Iris pigment epithelial cell (primary cell): ENCODE measurements at places on chromosomes 4 and X.

DNA sequence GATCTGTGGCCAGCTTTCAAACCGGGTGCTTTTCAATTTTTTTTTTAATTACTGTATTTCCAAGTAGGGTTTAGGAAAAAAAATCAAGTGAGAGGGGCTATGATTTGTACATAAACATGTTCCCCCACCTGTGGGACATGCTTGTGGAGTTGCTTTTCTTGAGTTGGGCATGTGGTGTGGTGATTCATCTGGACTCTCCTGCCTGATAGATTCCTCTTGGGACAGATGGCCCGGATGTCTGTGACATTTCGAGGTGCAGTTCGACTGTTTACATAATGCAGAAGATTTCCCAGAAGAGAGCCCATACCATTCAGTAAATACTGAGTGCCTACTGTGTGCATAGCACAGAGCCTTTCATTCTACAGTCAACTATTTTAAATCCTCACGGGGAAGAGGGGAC, 49.9 kb downstream of the DOCK11 start:
- peak; percentile 42 for DNase-seq

GRCh38 chr4:47484168-47484567, 907 bp upstream of the ATP10D start:
- no peak for DNase-seq

- peak; percentile 78 for DNase-seq
Measured at GRCh38 chrX:119729408-119730201, 28.8 kb upstream of the SOWAHD start.

DNA sequence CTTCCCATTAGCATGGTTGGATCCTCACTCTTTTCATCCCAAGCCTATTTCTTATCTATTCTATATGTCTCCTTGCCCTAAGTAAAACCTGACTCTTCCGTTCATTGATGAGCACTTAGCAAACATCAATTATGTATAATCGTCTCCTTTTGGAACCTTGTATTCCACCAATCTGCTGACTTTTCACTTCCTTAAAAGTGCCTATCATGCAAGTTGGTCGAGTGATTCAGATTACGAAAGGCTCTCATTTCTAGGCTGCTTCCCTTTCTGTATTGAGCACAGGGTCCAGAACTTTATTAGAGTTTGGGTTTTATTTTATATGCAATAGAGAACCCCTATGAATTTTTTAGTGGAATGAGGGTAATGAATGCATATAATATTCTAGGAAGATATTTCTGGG, 27.1 kb upstream of the ALB start:
- DNase-seq, result no peak

GRCh38 chr4:118742050-118742449, 56.9 kb downstream of the METTL14 start:
- DNase-seq, result peak; percentile 56

DNA sequence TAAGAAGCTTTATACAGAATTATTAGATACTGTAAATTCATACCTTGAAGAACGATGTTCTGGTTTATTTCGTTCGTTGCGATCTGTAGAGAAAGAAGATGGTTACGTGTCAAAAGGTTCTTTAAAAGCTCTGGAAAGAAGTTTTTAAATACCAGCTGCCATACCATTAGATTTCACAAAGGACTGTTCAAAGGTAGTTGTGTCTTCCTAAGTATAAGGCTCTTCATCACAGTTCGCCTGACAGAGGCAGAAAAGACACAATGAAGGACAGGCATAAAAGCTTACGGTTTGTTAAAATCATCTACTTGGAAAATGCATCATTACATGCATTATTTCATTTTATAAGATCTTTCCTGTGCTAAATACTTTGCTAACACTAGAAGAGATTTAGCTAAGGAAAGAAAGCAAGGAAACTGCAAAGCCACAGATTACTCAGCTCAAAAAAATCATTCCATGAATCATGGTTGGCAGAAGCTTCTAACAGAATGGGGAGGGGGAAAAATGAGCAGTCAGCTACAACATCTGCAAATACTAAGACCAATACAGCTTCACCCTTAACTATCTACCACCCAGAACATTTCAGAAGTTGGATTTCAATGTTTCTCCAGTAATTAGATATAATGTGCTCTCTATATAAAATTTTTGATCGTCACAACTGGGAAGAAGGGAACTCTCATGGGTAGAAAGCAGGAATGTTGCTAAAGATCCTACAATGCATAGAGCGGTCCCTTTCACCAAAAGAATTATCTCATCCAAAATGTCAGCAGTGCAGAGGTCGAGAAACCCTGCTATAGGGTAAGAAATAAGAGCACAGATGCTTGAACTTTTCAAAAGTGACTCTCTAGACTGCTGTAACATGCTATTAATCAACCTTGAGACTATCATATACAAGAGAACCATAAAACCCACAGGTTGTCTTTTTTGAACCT, 50.7 kb upstream of the PRSS48 start:
- DNase-seq, result peak; percentile 92

DNA sequence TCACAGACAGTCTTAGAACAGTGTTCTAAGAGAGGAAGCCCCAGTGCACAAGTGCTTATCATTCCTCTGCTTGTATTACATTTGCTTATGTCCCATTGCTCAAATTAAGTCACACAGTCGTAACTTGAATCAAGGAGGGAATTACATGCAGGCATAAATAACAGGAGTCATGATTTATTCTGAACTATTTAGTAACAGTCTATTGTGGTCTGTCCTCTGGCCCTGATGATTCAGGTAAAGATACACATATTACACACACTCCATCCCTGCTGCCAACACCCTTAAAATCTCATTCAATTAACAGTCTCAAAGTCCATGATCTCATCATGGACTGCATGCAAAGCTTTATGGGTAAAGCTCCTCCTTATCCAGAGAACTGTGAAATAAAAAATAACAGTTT, 60.1 kb downstream of the GRIA2 start:
- DNase-seq, result no peak

- DNase-seq, result no peak
Measured at GRCh38 chr4:1988327-1988724, 20.4 kb downstream of the NELFA start.

- DNase-seq, result no peak
Measured at GRCh38 chr4:24160358-24160757, 270.5 kb upstream of the PPARGC1A start.

GRCh38 chrX:129572422-129572821, 32.4 kb downstream of the OCRL start:
- no peak for DNase-seq

- no peak for DNase-seq
Measured at GRCh38 chr4:44535981-44536380, 87.4 kb upstream of the KCTD8 start.
